ENCODE measurements at places on chromosomes 12 and 14.

- no peak for DNase-seq
Measured at GRCh38 chr12:38956337-38956736, 50.9 kb upstream of the CPNE8 start.

GRCh38 chr12:1911598-1912575, 6.6 kb downstream of the CACNA2D4 start:
- no peak for DNase-seq

DNA sequence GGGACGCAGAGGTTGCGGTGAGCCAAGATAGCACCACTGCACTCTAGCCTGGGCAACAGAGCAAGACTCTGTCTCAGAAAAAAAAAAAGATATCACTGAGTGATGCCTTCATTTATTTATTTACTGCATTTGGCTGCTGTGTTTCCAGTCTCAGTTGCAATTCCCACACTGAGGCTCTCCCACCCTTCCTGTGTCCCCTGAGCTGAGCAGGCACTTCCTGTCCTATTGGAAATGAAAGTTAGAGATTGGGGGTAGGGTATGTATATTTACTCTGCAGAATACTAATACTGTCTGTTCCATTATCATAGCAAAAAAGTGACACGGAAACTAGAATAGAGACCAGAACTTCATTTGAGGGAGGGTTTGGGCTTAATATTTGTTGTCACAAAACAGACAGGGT, 1.6 kb upstream of the RBMS2 start:
- DNase-seq = no peak

GRCh38 chr12:94589591-94590001, 60.8 kb downstream of the TMCC3 start:
- DNase-seq = no peak

- DNase-seq = no peak
Measured at GRCh38 chr12:98470469-98471082, 44.8 kb upstream of the TMPO start.

- no peak for DNase-seq
Measured at GRCh38 chr14:75497191-75497590, 25.1 kb upstream of the BATF start.

GRCh38 chr12:943051-943450, 6.4 kb downstream of the RAD52 start:
- DNase-seq = no peak

- no peak for DNase-seq
Measured at GRCh38 chr14:104624939-104625338, 20.4 kb upstream of the TMEM179 start.

- no peak for DNase-seq
Measured at GRCh38 chr12:56007564-56008559, 10.8 kb downstream of the SUOX start.

DNA sequence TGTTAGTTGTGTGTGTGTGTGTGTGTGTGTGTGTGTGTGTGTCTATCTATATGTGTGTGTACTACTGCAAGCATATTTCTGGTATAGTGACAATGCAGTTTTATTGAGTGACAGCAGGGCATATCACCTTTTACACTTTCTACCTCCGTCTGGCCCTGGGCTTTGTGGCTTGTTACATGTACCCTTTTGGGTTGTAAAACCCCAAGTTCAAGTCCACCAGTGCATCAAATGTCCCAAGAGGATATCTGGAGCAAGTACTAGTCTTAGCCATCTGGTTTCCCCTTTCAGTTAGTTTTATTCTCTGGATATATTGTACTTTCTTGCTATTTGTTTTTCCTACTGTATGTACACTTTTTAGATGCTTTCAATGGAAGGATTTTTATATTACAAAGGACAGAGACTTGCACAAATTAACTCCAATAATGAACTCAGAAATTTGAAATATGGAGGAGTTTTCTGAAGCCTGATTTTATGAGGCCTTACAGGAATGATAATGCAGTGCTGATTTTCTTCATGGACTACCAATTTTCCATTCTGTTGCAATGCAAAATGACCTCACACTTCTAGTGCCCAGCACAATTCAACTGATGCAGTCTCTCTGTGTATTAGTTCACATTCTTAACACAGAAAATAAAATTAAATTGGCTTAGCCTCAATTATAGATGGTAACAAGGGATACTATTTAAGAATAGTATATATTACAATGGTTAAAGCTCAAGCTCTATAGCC, 29.1 kb downstream of the SLC16A7 start:
- no peak for DNase-seq

- DNase-seq = no peak
Measured at GRCh38 chr12:102496591-102496990, 16.2 kb upstream of the IGF1 start.

DNA sequence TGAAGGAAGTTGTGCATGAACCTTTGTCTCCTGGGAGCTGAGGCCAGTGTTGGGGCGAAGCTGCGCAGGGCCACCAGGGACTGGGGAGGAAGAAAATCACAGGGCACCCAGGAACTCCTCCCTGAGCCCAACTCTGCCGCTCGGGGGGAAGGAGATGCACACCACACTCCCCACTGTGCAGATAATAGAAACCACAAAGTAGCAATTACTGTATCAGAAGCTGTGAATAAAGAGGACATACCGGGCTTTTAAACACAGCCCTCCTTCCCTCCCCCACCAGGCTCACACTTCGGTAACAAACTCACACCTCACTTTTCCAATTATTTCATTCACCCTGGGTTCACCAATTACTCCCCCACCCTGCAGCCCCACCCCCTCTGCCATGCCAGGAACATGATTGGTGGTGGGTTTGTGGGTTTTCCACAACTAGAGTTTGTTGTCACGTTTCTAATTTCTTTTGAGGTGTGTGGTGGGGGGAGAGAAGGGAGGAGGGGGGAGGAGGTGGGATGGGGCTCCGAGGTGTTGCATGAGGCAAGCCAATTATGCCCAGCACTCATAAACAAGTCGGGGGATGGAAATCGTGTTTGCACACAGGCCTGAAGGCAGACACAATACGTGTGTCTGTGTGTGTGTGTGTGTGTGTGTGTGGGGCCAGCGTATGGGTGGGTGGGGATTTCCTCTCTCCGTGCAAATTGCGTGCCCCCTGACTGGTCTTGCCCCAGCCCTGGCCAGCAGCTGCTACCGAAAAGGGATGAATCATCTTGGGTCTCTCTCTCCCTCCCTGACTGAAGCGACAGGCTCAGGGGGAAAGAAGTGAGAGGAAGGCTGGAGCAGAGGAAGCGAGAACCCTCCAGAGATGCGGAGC, 103.3 kb downstream of the RBM19 start:
- DNase-seq = peak; percentile 89

DNA sequence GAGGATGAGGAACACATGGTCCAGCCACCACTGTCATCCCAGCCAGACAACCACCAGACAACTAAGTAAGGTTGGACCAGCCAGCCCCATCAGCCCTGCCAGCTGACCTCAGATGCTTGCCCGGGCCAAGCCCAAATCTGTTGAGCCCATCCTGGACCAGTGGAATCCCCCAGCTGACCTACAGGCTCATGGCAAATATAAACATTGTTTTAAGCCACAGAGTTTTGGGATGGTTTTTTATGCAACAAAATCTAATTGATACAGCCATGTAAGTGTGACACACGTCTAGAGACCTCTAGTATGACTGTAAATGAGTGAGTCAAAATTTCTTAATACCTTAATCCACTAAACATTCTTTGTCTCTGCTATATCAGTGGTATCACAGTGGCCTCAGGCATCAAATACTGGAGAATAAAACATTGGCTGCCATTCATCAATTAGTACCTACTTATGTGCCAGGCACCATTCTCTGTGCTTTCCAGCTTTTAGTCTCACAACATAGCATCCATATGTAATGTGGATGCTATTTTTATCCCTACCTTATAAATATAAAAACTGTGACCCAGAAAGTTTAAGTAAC, 24.2 kb upstream of the NT5DC3 start:
- DNase-seq = no peak

- no peak for DNase-seq
Measured at GRCh38 chr14:29370024-29370423, 557.6 kb downstream of the PRKD1 start.

DNA sequence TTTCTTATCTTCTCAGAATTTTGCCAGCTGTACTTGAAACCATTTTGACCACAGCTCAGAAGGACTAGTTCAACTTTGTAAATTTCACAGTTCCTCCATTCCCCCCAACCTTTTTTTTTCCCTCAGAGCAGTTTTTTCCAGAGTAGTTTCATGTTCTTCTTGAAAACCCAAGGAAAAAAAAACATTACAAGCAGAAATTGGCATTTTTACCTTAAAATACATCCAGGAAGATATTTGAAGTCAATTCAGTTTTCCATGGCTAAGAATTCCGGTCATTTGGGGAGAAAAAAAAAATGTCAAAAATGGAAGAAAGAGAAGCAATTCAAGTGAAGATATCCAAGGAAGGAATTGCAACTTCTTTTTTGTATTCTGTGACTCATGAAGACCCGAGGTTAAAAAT, 39.5 kb downstream of the SYNE2 start:
- DNase-seq = no peak

GRCh38 chr12:49580572-49581535, 12.9 kb upstream of the MCRS1 start:
- DNase-seq = no peak

- DNase-seq = no peak
Measured at GRCh38 chr12:25718081-25718731, 165.1 kb upstream of the LMNTD1 start.

DNA sequence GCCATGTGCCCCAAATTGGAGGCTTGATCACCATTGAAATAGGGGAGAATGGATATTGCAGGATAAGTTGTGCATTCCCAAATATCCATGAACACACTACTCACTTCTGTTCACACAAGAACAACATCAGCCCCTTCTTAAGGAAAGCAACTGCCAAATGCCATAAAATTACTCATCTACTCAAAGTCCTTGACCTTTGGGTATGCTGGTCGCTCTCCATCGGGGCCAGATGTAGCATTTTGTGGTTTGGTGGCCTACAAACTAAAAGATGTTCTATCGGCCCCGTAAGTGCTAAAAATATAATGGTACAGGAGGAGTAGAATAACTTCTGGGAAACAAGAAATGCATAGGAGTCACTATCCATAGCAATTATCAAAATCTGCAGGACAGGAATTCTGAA, 362.6 kb downstream of the AEBP2 start:
- no peak for DNase-seq
